ENCODE measurements at places on chromosomes 6 and 20. TPM values are rescaled to one million over a fixed set of nuclear protein-coding genes. Genes with fewer than 3 reads are reported as not detected.

The HLA-G gene
- not detected for total RNA-seq

DNA sequence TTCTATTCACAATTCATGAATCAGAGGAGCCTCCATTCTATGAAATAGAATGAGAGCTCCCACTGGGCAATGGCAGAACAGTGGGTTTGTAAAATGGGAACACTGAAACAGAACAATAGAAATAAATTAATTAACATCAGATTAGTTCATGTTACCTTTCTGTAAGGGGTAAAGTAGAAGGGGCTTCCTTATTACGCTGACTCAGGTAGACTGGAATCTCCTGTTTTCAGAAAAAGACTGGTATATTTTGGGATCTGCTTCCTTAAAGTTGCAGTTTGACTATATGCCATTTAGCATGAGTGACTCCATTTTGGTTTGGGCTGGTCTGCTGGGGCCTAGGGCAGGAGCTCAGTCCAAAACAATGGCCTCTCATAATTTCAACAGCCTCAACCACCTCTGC lies 52.8 kb upstream of the ZFAND3 start:
- no peak overlapping the region for H3K4me3 ChIP-seq
- H3K4me1 ChIP-seq = no peaks in the 10 kb centered on the region
- H3K36me3 ChIP-seq = no peaks in the 10 kb centered on the region
- no peak for DNase-seq
- no peak overlapping the region for H3K27ac ChIP-seq
- H3K27me3 ChIP-seq = no peaks in the 10 kb centered on the region

DNA sequence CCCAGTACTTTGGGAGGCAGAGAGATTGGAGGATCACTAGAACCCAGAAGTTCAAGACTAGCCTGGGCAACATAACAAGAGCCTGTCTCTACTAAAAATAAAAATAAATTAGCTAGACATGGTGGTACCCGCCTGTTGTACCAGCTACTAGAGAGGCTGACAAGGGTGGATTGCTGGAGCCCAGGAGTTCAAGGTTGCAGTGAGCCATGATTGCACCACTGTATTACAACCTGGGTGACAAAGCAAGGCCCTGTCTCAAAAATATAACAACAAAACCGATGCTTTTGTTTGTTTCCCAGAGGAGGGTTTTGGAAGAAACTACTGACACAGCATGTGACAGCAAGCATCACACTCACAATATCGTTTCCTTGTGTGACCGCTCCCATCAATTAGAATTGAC lies 119.6 kb downstream of the TSHZ2 start:
- no peak for DNase-seq
- no peaks in the 10 kb centered on the region for H3K36me3 ChIP-seq
- H3K27me3 ChIP-seq = no peaks in the 10 kb centered on the region
- no peaks in the 10 kb centered on the region for H3K4me1 ChIP-seq

GRCh38 chr6:138997136-138997535 lies 9.1 kb upstream of the REPS1 start:
- no peaks in the 10 kb centered on the region for H3K36me3 ChIP-seq
- no peak overlapping the region for H3K4me3 ChIP-seq
- no peak for DNase-seq
- H3K27ac ChIP-seq = no peak overlapping the region
- no peaks in the 10 kb centered on the region for H3K27me3 ChIP-seq

GRCh38 chr6:42025066-42025844 lies 25.1 kb upstream of the TAF8 start:
- peak; percentile 86 for DNase-seq
- H3K4me1 ChIP-seq = peaks cover 34% of the 10 kb centered on the region
- no peaks in the 10 kb centered on the region for H3K27me3 ChIP-seq
- H3K27ac ChIP-seq = peak overlapping the region; percentile 71
- peak overlapping the region; percentile 6 for H3K4me3 ChIP-seq

DNA sequence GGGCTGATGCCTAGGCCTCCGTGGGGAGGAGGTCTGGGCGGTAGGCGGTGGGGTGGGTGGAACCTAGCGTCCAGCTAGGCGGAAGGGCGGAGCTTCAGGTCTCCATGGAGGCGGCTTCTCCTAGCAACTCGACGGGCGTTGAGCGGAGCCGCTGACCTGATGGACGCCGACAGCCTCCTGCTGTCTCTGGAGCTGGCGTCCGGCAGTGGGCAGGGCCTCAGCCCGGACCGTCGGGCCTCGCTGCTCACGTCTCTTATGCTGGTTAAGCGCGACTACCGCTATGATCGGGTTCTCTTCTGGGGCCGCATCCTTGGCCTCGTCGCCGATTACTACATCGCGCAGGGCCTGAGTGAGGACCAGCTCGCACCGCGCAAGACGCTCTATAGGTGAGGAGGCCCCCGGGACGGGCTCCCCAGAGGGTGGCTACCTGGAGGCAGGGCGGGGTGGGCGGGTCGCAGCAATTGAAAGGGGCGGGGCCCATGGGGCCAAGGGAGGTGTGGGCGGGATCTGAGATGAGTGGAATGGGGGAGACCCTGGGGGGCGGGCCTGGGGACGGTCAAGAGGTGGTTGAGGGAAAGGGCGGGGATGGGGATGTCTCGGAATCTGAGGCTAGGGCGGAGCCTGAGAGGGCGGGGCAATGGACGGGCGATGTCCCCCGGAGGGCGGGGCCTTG lies at the start of gene RSPH9:
RSPH9 (plus strand) TSS at position 97 of the 673 bp plus-strand sequence; CDS start at position 160, 63 bp downstream.
- H3K27me3 ChIP-seq = no peaks in the 10 kb centered on the region
- DNase-seq = peak; percentile 75
- H3K27ac ChIP-seq = peak within 1 kb of the TSS; percentile 59

DNA sequence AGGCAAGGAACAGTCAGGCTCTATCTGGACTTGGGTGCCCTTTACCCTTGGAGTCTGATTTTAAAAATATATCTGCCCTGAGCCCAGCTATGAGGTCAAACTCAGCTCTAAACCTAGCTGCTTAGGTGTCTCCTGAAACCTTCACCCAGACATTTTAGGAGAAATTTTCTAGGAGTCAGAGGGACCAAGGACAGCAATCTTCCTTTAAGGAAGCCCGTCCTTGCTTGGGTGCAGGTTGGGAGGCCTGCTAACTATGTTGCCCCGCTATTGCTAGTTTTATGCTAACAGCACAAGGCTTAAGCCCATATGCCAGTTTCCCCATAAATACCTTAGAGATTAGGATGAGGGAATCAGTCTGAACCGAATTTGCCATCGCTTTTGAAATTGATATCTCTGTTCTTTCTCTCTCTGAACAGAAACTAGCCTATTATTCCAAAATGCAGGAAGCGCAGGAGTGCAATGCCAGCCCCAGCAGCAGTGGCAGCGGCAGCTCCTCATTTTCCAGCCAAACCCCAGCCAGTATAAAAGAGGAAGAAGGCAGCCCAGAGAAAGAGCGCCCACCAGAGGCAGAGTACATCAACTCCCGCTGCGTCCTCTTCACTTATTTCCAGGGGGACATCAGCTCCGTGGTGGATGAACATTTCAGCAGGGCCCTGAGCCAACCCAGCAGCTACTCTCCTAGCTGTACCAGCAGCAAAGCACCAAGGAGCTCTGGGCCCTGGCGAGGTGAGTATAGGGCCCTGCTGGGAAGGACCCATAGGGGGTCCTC lies 2.6 kb downstream of the VGLL2 start:
- peaks cover 73% of the 10 kb centered on the region for H3K27me3 ChIP-seq
- no peak overlapping the region for H3K27ac ChIP-seq
- no peak for DNase-seq
- peaks cover 9% of the 10 kb centered on the region for H3K4me1 ChIP-seq

DNA sequence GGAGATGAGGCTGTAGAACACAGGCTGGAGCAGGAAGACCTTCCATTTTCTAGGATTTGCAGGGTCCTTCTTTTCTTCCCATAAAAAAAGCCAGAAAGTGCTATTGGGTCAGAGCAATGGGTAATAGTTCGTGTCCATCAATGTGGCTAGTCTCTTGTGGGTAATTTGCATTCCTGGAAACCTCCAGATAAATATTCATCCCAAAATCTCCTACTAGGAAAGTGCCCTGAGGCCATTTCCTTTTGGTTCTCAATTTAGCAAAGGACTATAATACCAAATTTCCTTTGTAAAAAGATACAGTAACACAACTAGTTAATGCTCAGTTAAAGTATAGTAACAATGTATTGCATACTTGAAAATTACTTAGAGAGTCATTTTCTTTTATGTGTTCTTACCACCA lies 138.1 kb upstream of the TAB2 start:
- no peaks in the 10 kb centered on the region for H3K4me1 ChIP-seq
- no peak overlapping the region for H3K27ac ChIP-seq
- H3K27me3 ChIP-seq = no peaks in the 10 kb centered on the region
- H3K4me3 ChIP-seq = no peak overlapping the region

GRCh38 chr6:150537893-150538292 lies 61.8 kb upstream of the PLEKHG1 start:
- H3K27me3 ChIP-seq = no peaks in the 10 kb centered on the region
- DNase-seq = no peak
- no peaks in the 10 kb centered on the region for H3K36me3 ChIP-seq
- H3K4me3 ChIP-seq = no peak overlapping the region
- peak overlapping the region; percentile 19 for H3K27ac ChIP-seq

DNA sequence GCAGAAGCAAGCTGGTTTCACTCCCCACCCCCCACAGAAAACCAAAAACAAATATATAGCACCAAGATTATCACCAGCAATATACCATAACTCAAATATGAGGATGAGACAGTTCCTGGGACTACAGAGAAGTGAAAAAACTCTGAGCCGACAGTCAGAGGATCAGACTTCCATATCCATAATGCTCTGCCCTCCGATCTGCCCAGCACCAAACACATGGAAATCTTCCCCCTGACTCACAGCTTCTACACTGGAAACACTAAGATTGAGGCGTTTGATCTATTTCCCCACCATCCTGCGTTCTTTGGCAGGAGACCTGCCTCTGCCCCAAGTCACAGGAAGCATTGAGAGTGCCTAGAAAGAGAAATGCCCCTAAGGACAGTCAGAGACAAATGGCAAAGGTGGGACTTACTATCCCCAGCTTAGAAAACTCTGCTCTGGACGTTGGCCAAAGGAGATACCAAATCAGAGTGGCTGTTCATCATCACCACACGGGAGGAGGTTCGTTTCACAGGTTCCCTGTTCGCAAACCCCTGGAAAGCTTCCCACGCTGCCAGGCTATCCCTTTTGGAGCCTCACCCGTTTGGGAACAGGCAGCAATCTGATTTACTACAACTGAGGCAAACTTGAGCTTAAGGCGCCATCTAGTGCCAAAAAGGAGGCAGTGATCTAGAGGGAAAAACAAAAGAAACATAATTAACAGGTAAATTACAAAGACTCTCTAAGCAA lies 48.7 kb upstream of the SRSF6 start:
- H3K36me3 ChIP-seq = no peaks in the 10 kb centered on the region
- no peaks in the 10 kb centered on the region for H3K4me1 ChIP-seq
- no peak overlapping the region for H3K4me3 ChIP-seq
- H3K27ac ChIP-seq = no peak overlapping the region

The RNF39 gene
- not detected for total RNA-seq

DNA sequence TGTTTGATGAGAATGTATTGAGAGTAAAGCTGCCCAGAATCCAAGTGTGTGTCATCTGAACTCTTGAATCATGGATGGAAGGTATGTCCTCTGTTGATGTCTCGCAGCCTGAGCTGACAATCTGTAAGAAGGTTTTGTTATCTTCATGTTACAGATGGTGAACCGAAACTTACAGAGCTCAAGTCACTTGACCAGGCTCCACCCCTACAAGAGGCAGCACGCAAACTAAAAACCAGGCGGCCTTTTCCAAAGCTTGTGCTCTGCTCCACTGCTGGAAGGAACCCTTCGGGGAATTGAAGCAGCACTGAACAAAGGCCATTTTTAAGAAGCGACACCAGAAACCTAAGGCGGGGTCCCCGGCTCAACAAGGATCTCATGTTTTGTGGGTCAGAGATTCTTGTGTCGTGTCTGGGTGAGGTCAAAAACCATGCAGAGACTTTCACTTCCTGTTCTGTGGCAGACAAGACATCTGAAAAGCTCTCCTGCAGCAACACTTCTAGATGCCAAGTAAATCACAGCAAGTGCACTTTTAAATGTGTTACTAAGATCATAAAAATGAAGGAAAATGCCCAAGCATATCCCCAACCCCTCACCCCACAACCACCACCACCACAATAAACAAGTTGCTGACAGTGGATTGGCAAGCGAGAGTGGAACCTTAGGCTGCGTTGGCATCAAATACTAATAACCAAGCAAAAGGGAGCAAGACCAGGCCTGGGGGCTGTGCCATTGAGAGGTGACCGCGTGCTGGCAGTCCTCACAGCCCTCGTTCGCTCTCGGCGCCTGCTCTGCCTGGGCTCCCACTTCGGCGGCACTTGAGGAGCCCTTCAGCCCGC lies 27.3 kb downstream of the NQO2 start:
- H3K4me3 ChIP-seq = no peak overlapping the region
- no peaks in the 10 kb centered on the region for H3K36me3 ChIP-seq
- H3K4me1 ChIP-seq = peaks cover 42% of the 10 kb centered on the region
- peak overlapping the region; percentile 75 for H3K27ac ChIP-seq
- no peaks in the 10 kb centered on the region for H3K27me3 ChIP-seq

The KCNG1 gene
- total RNA-seq = 3.7 TPM

The TCF21 gene
- total RNA-seq = 3.0 TPM

DNA sequence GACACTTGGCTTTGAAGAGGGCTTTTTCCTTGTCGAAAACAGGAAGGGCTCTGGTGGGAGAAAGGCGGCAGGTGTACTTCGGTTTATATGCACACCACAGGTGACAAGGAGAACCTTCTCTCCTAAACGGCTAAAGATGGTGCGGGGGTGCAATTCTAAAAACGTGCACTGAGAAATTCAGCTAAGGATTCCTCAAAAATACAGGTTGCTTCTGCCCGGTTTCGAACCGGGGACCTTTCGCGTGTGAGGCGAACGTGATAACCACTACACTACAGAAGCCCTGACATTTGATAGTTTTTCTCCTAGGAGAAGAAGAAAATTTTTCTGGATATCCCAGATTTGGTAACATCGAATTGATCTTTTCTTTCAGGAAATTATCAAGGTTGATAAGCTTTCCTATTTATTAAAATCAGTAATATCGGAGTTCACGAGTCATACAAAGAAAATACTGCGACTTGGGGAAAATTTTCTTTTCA lies 32.0 kb downstream of the POM121L2 start:
- peaks cover 15% of the 10 kb centered on the region for H3K27me3 ChIP-seq
- H3K4me3 ChIP-seq = no peak overlapping the region
- no peaks in the 10 kb centered on the region for H3K36me3 ChIP-seq
- DNase-seq = no peak

DNA sequence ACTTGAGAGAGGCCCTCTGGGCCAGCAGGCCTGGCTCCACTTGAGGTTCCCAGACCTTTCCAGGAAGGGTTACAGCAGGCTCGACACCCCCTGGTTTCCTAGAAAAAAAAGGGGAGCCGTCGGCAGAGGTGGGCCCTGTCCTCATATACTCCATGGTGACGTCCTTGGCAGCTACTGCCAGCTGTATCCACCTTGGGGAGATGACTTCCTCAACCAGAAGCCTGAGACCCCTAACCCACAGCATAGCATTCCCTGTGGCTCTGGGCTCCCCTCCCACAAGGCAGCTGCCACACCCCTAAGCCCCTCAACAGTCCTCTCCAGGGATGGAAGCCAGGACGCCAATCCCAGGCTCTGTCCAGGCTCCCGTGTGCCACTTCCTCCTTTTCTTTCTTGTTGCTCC lies 294.8 kb downstream of the CDC5L start:
- H3K27me3 ChIP-seq = no peaks in the 10 kb centered on the region
- H3K27ac ChIP-seq = no peak overlapping the region
- H3K36me3 ChIP-seq = no peaks in the 10 kb centered on the region
- H3K4me3 ChIP-seq = no peak overlapping the region
- no peak for DNase-seq
- H3K4me1 ChIP-seq = no peaks in the 10 kb centered on the region

- H3K27me3 ChIP-seq = no peaks in the 10 kb centered on the region
- no peak overlapping the region for H3K27ac ChIP-seq
- peaks cover 42% of the 10 kb centered on the region for H3K36me3 ChIP-seq
- no peak overlapping the region for H3K4me3 ChIP-seq
- H3K4me1 ChIP-seq = no peaks in the 10 kb centered on the region
- no peak for DNase-seq
These were observed 29.2 kb upstream of the ALDH8A1 start for GRCh38 chr6:134979142-134979541.

GRCh38 chr6:144327081-144327480 lies 41.9 kb downstream of the UTRN start:
- H3K27ac ChIP-seq = no peak overlapping the region
- H3K4me1 ChIP-seq = no peaks in the 10 kb centered on the region
- H3K27me3 ChIP-seq = no peaks in the 10 kb centered on the region

All from Peyer's patch (tissue), 4 donors.